ENCODE measurements at places on chromosomes 1 and 21.

- no peak for DNase-seq
These were observed 259.6 kb upstream of the ST6GALNAC5 start for GRCh38 chr1:76607717-76608116.

DNA sequence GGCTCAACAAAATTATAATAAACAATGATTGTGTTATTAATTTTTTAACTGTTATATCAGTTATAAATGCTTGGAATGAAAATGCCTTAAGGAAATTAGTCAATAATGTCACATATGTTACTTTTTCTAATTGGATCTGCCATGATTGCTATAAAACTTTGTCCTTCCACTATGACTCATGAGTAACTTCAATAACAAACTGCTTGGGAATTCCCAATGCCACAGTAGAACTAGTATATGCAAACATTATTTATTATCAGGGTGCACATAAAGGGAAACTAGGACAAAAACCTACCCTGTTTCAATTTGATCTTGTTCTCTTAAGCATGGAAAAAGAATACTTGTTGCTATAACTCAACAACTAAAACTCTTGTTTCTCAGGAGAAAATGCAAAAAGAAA, 59.1 kb upstream of the PDC start:
- no peak for DNase-seq

- no peak for DNase-seq
These were observed 9.2 kb downstream of the RNF2 start for GRCh38 chr1:185054365-185055060.

DNA sequence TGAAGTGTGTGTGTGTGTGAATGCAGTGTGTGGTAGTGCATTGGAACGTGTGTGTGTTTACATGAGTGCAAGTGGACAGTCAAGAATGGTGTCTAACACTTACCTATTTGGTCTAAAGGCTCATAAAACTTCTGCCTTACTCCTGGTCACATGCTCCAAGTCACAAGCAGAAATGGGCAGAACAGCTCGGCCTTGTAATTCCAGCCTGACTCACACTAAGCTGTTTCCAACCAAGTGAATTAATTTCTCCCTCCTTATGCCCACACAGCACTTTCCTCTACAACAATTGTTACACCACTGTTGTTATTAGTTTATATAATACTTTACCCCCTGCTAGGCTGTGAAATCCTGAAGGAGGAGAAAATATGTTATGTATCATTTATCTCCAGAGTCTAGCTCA, 43.8 kb downstream of the DDR2 start:
- DNase-seq: no peak

GRCh38 chr21:44737706-44738354, 26.5 kb upstream of the TSPEAR start:
- no peak for DNase-seq

DNA sequence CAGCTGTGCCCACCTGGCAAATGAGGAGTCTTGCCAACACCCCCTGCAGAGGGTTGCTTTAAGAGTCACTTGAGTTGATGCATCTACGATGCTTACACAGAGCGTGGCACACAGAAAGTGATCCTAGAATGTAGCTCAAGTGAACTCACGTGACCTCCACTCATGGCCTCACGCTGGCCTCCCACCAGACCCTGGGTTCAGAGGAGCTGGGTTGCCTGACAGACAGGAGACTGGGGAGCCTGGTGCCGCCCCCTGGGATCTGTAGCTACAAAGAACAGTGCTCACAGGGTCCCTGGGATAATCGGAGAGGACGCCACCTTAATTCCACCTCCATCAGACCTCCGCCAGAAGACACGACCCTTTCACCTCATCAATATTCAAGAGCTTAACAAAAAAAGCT, 81.4 kb upstream of the CASZ1 start:
- no peak for DNase-seq

DNA sequence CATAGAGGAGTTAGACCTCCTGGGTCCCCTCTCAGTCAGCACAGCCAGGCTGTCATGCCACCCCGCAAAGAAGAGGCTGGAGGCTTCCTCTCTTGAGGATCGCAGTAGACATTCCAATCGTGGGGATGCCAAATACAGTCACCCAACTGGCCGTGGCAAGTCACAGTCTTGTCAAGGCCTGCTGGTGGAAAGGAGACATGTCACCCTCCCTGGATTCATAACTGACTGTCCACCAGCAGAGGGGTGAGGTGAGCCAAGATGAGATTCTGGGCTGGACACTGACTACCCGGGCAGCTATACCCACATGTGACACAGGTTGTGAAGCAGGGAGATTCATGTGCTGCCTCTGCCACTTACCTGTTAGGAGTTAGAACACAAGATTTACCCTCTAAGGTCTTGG, 123.5 kb upstream of the NGF start:
- DNase-seq: no peak

- DNase-seq: no peak
These were observed 53.8 kb upstream of the TARDBP start for GRCh38 chr1:10958614-10959013.

DNA sequence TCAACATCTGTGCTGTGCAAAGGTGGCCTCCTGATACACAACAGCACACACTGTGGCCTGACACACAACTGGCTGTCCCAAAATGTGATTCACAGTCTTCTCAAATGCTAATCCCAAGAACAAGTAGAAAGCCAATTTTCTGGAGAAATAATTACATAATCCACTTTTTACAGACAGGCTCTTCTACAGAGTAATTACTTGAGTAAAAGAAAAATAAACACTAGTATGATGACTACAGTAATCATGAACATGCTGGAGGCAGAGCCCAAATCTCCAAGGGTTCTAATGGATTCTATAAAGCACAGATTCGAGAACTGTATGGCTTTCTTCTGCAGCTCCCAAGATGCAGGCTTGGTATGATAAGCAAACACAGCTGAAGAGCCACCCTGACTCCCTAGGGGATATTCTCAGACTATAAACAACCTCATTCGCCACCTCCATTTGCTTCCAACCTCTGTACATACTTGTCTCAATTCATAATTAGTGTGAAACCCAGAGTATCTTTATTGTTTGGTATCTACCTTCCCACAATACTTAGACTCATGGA, 81.9 kb downstream of the SIPA1L2 start:
- no peak for DNase-seq

GRCh38 chr1:31798433-31799195, 17.2 kb downstream of the SPOCD1 start:
- peak; percentile 37 for DNase-seq

GRCh38 chr1:23116921-23117699, 51.5 kb downstream of the LUZP1 start:
- DNase-seq: no peak

GRCh38 chr1:108851567-108851966, 5.3 kb downstream of the AKNAD1 start:
- DNase-seq: no peak

- no peak for DNase-seq
These were observed 14.6 kb upstream of the SPSB1 start for GRCh38 chr1:9278116-9278515.

GRCh38 chr1:99674115-99675064, 28.5 kb downstream of the PALMD start:
- no peak for DNase-seq

- DNase-seq: no peak
These were observed 11.4 kb downstream of the RPE65 start for GRCh38 chr1:68438310-68438709.

DNA sequence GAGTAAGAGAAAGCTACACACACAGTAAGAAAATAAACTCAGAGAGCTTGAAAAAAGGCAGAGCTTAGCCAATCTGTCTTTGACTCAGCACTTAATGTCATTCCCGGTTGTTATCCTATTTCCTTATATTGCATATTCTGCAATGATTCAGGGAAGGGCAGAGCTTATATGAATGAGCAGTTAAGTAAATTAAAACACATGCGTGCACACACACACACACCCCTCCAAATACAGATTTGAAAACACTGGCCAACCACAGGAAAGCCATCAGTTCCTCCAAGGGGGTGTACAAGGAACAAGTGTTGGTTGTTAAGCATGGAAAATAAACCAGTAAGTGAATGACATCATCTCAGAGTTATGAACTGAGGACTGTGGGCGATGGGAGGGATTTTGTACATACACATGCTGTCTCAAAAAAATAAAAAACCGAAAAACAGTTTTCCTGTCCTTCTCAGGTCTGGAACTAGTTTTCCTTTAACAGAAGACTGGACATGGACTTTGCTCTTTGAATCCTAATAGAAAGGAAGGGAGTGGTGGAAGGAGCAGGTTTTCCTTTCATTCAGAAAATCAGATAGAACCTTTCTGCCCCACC, 1.0 kb downstream of the IQGAP3 start:
- DNase-seq: no peak

GRCh38 chr1:30727824-30728223, 4.4 kb upstream of the MATN1 start:
- no peak for DNase-seq

DNA sequence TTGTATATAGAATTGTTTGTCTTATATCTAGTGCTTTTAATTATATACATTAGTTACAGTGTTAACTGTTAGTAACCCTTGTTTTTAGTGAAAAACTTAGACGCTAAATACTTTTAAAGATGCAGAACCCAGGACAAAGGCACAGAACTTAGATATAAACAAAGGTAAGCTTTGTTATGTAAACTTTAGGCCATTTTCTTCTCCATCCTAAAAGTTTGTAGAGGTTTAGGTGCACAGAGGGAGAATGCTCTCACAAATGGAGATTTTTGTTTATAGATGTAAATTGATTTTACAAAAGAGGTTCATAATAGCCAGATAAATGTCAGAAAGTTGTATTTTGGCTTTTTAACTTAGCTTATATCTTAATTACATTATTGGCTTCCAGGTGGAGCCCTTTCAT, 490.5 kb upstream of the LRRC7 start:
- DNase-seq: no peak

GRCh38 chr1:156134716-156135435, 18.5 kb upstream of the SEMA4A start:
- DNase-seq: no peak

DNA sequence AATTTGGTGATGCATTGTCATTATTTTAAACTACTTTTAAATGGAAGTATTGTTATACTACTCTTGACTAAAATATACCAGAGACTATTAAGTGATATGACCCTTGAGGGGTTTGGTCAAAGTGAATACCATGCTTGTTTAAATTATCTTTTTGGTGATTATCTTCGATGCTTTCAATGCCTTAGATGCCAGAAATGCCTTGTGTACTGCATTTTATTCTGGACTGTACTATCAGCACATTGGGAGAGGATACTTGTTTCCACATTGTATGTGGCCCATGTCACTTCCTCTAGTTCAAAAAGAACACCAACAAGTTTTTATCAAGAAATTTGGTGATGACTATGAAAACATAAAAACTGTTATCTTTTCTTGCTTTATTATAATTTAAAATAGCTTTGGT, 16.3 kb downstream of the MAP3K7CL start:
- DNase-seq: no peak

- no peak for DNase-seq
These were observed 52.8 kb upstream of the TBX15 start for GRCh38 chr1:119040906-119041305.

DNA sequence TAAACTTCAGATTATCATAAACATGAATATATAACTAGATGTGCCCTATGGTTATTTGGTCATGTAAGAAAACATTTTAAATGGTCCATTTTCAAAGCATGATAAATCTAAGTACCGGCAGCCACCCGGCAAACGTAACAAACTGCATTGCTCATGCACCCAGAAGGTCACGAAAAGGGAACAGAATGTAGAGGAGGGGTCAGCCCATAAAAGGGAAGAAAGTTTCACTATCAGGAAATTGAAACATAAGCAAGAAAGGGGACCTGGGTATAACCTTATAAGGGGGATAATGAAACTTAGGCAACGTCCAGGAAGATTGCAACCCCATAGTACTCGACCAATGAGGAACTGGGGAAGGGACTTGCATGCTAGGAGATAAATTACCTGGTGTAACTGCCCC, 421.2 kb upstream of the ZRANB2 start:
- DNase-seq: no peak

DNA sequence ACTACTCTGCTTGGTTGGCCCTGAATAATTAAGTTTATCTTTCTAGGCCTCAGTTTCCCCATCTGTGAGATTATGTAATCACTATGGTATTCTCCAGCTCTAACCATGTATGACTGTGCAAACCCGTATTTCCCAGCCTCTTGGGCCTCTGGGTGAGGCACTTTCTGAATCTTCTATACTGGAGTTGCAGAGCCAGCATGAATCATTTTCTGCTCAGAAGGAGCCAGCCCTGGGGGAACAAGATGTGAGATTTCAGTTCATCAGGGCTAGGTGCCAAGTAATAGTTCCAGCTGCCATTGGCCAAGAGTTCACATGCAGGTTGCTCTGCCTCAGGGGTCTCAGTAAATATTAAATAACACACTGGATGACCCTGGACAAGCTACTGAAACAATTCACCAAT, 47.7 kb upstream of the USP24 start:
- no peak for DNase-seq

DNA sequence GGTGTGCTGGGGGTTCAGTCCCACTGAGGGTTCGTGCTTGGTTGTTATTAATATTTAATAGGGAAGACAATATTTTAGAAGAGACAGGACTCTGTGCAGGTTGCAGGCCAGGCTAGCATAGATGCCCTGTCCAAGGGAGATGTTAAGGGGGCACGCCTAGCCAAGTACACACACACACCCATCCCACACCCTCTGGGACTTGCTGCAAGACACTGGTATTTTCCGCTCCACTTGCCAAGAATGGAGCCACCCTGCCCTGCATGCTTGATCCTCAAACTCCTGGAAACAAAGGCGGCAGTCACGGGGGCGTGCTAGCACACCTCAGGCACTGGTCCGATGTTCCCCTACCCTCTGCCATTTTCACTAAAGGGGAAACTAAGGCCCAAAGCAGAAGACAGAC, 99.1 kb downstream of the MRPL37 start:
- no peak for DNase-seq

DNA sequence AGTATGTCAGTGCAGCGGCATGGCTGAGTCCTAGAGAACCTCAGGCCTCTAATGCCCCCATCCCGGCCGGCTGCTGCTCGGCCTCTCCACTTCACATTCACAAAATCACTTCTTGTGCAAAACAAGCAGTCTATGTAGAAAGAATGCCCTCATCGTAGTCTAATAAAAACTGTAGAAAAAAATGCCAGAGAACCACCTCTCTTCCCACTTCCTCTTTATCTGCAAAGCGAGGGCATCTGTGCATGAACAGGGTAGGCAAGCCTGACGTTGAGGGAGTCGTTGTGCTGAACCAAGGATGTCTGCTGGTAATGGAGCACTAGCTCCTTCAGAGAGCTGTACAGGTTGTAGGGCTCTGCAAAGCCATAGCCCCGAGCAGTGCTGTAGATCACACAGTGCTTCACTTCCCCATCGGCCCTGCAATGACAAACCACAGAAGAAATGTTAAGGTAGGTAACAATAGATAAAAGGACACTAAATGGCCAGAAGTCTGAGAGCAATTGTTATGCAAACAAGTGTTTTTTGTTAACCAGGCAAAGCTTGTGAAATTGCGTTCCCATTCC, 88.9 kb downstream of the PIK3R3 start:
- DNase-seq: no peak

GRCh38 chr1:57474137-57474750, 50.4 kb upstream of the DAB1 start:
- no peak for DNase-seq

- no peak for DNase-seq
These were observed 1.3 kb downstream of the FCGR2A start for GRCh38 chr1:161506336-161507223.

GRCh38 chr1:230728710-230729392, 14.9 kb upstream of the AGT start:
- DNase-seq: no peak
